SIG-M5 (cell line): ENCODE measurements at places on chromosomes 3 and 15.
A peak's percentile ranks its signal among the peaks of the same experiment; 100 is the strongest.

DNA sequence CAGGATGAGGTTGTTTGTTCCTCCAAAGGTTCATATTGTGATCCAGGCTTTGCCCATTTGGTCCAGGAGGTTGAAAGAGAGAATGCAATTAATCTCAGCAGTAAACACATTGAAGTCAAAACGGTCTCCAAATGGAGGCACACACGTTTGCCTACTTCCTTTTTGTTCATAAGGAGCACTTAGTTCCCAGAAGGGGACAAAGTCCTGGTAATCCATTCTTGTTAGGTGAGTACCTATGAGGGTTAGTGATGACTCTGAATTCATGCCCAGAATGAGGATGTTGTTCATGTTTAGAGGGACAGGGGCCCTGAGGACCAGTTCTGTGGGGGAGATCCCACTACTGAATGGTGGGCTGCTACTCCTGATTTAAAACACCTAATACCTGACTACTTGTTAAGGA, 177.7 kb downstream of the ALDH1A2 start:
- DNase-seq, result no peak

GRCh38 chr3:155178810-155179436, 98.8 kb downstream of the MME start:
- no peak for DNase-seq

- no peak for DNase-seq
These were observed 257.1 kb downstream of the OPA1 start for GRCh38 chr3:193850084-193850619.

DNA sequence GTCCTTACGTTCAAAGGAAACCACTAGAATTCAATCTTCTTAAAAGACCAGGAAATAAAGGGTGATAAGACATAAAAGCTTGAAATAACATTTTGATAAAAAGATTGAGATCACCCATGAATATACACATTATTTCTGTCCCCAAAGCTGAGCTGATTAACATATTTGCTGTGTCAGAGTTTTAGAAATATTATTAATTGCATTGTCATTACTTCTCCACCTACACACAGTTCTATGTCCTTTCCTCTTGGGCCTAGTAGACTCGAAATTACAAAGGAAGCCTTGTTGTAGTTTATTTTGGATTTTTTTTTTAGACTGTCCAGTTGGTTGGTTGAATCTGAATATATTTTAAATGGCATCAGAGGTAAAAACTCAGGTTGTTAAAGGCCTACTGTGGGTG, 81.0 kb upstream of the NR2E3 start:
- no peak for DNase-seq

DNA sequence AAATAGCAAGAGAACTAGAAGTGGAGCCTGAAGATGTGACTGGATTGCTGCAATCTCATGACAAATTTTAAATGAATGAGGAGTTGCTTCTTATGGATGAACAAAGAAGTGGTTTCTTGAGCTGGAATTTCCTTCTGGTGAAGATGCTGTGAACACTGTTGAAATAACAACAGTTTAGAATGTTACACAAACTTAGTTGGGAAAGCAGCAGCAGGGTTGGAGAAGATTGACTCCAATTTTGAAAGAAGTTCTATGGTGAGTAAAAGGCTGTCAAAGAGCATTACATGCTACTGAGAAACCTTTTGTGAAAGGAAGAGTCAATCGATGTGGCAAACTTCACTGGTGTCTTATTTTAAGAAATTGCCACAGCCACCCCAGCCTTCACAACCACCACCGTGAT, 220.9 kb upstream of the LRRFIP2 start:
- peak; percentile 8 for DNase-seq

- no peak for DNase-seq
These were observed 132.3 kb upstream of the NEO1 start for GRCh38 chr15:72919936-72920465.

DNA sequence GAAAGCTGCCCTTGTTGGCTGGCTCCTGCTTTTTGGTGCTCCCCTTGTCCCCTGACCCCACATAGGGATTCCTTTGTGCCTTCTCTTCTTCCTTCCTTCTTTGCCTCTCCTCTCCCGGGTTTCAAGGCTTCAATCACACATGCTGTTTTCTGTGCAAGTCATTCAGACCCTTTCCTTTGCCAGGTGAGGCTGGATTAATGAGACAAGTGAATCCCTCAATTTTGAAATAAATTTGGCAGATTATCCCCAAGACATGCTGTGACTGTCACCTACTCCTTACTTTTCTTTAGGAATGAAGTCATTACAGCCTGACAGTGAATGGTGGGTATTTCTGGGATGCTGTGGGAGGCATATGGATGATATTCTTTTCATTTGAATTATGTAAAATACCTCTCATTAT, 259.0 kb upstream of the RGMA start:
- DNase-seq, result no peak

DNA sequence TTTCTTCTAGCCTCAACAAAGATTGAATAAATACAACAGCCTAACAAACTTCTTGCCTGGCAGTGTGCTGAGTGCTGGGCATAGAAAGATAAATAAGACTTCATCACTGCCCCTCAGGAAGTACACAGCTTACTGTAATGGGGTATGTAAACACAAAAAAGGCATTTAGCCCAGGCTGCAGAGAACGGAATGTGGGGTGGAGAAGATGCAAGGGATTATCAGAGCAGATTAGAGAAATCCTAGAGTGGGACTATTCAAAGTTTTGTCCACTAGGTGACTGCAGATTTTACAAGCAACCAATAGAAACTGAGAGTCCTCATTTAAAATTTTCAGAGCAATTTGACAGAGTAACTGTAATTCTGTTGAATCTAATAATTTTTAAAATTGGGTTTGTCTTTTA, 35.4 kb upstream of the TSC22D2 start:
- DNase-seq, result no peak

- no peak for DNase-seq
These were observed 465.6 kb upstream of the TPRG1 start for GRCh38 chr3:188706176-188706575.

GRCh38 chr3:150396491-150396890, 11.6 kb upstream of the TSC22D2 start:
- no peak for DNase-seq

GRCh38 chr15:72584006-72584405, 70.5 kb upstream of the GOLGA6B start:
- no peak for DNase-seq

GRCh38 chr3:76370749-76371520, 585.6 kb upstream of the ZNF717 start:
- no peak for DNase-seq

DNA sequence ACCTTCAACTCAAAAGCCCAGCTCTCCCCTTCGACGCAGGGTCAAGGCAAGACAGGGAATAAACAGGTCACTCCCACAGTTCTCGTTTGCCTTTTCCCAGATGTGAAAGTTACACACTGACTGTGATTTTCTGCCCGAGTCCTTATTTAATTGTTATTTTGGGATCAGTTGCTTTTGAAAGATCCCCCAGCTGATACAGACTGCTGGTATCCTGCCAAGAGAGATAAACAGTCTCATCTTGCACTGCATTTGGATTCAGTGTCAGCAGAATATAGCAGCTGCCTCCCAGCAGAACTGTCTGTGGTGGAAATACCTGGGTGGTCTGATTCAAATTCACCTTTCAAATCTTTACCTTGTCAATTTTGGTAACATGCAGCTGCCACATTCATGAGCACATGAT, 56.0 kb upstream of the FAM3D start:
- DNase-seq, result no peak

DNA sequence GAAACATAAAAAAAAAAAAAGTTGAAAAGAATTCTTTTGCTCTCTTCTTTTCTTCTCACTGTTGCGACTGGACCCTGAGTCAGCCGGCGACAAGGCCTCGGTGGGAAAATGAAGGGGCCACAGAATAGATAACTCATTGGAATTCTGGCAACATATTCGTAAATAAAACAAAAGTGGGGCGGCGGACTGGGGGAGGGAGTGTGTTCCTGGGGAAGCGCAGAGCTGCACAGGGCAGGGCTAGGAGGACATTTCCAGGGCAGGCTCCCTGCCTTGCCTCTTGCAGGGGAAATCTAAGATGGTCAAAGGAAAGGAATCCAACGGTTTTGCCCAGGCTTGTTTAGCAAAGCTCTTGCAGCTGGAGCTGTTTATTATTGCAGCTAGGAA, 1042.8 kb upstream of the NR2F2 start:
- DNase-seq, result no peak

- DNase-seq, result no peak
These were observed 23.5 kb downstream of the ZNF80 start for GRCh38 chr3:114213627-114214541.

DNA sequence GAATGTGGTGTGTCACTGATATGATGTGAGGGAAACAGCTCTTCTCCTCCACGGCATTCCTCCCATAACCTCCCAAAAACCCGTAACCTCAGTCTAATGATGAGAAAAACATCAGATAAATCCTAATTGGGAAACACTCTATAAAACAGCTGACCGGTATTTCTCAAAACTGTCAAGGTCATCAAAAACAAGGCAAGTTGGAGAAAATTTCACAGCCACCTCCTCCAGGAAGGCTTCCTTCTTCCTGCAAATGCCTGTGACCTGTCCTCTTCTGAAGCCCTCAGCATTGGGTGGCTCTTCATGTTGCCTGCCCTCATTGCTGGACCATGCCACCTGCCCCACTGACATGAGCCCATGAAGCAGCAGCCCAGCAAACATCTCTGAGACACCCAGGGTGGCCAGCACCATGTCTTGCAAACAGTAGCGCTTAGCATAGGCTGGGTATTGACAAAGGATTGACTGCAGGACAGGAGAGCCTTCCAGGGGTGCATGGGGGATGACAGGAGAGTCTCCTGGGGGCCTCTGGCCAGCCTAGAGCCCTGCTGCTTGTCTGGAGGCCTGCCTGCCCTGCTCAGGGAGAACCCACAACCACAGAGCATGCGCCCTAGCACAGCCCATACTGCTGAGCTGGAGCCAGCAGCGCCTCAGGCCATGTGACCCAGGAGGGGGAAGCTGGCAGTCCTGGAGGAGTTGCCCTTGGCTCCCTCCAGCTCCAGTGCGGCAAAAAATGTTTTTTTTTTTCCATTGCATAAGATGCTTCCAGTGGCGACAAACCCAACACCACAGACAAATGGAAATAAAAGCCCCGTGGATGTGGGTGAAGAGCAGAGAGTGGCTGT, 49.7 kb downstream of the XXYLT1 start:
- no peak for DNase-seq

DNA sequence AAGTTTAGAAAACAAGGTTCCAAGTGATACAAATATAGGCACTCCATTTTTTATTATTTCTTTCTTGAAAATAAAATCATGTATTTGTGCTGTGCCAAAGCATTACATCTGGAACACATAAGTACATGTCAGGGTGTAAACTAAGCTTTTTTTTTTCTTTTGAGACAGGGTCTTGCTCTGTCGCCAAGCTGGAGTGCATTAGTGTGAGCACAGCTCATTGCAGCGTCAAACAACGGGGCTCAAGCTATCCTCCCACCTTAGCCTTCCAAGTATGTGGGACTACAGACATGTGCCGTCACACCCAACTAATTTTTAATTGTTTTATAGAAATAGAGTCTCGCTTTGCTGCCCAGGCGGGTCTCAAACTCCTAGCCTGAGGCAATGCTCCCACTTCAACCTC, 9.0 kb downstream of the SPATA12 start:
- DNase-seq, result no peak

GRCh38 chr3:155572085-155572484, 172.8 kb downstream of the PLCH1 start:
- DNase-seq, result no peak

GRCh38 chr15:70503073-70503745, 260.1 kb downstream of the UACA start:
- DNase-seq, result no peak

DNA sequence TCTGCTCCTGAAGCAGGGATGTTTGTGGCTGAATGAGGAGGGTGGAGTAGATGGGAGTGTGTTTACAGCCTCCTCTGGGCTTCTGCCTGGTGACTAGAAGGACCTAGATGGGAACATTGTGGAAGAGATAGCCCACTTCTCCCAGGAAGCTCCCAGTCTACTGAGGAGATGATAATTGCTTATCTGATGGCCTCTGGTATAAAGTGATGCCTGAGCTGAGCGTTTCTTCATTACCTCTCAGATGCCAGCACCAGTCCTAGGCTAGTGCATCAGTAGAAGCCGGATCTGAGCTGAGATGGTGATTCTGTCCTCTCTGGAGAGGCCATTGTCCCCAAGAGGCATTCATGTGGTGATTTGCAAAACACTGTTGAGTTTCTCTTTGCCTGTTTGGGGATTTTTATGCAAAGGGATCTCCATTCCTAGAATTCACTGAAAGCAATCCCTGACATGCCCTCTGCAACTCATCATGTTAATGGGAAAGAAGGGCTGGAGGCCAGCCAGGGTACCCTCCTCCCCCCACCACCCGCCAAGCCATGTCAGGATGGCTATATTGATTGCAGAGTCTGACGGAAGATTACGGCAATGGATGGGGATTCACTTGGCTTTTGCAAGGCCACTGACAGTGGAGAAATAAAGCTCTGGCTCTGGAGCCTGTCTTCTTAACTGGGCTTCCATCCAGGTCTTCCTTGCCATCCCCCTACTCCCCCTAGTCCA, 166.4 kb upstream of the ROPN1 start:
- DNase-seq, result no peak

DNA sequence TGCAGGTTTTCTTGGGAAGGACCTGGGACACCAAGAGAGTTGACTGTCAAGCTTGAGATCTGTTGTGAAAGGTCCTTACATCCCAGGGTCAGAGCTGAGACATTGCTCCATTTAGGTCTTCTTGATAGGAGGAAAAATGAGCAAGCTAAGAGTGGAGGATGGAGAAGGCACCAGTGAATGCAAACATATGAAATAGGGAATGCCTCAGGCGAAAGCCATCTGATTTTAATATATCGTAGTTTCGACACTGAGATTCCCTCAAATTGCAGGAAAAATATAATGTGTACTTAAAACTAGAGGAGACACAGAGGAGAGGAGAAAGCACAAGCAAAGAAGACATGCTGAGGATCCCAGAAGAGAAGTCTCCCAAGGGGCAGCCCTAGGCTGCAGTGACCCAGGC, 85.5 kb downstream of the TM4SF4 start:
- no peak for DNase-seq

- no peak for DNase-seq
These were observed 349.3 kb upstream of the SOX2 start for GRCh38 chr3:181362378-181362777.

- no peak for DNase-seq
These were observed 29.4 kb downstream of the GPR176 start for GRCh38 chr15:39890621-39891020.

GRCh38 chr15:60372227-60372626, 25.6 kb downstream of the ANXA2 start:
- no peak for DNase-seq

DNA sequence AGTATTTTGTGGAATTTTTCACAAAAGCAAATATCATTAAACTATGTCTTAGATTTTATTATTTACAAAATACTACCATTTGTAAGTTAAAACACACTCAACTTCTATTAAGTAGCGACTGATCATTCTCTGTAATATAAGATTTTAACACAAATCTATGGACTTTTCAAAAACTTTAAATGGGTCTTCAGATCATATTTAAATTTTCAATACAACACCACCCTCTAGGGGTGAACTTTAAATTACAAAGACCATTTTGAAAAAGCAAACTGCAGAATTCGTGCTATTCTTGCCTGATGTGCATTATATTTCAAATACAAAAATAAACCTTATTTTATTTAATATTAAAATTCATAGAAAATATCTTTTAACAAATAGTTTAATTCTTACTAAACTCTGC, 8.2 kb upstream of the VGLL4 start:
- no peak for DNase-seq
